Stimulated activated CD4-positive, alpha-beta T cell treated with anti-CD3 and anti-CD28 coated beads, TNF-alpha, amount 100 ng/mL, for 48 hours (primary cell): ENCODE measurements at places on chromosomes 5 and 9.

- no peak for DNase-seq
These were observed 11.7 kb upstream of the MED10 start for GRCh38 chr5:6389946-6390530.

DNA sequence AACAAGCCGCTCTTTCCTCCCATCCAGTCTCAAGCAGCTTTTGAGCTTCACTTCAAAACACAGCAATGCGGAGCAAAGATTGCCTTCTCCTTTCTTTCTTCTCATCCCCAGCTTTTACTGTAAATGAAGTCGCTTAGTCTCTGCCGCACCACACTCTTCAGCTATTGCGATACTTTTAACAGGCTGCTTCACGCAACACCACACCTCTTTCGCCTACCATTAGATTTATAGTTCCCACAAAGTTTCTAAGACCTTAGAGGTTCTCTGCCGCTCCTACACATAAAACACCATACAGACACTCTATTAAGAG is 711 bp downstream of the PGGT1B start:
- no peak for DNase-seq

GRCh38 chr9:79674052-79674777 is 102.5 kb downstream of the TLE4 start:
- DNase-seq = no peak

GRCh38 chr5:138706655-138707480 is 46.4 kb upstream of the CTNNA1 start:
- no peak for DNase-seq

- no peak for DNase-seq
These were observed 16.0 kb downstream of the TERT start for GRCh38 chr5:1278656-1279442.

GRCh38 chr5:78727786-78728761 is 79.5 kb upstream of the LHFPL2 start:
- DNase-seq = no peak

DNA sequence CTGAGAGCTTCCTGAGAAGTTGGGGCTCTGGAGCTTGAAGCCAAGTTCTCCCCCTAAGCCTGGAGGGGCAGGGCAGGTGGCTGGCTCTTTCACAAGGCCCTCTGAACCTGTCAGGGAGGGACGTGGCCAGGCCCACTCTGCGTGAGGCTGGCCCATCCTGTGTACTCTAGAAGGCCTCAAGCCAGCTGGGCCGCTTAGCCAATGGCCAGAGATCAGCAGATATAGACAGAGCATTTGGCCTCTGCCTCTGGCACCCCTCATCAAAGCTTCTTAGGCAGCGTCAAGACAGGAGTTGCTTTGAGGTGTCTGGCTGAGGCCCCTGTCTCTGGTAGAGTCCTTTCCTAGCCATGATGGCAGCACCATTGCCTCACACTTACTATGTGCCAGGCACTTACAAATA is 105.6 kb downstream of the FGF18 start:
- no peak for DNase-seq

DNA sequence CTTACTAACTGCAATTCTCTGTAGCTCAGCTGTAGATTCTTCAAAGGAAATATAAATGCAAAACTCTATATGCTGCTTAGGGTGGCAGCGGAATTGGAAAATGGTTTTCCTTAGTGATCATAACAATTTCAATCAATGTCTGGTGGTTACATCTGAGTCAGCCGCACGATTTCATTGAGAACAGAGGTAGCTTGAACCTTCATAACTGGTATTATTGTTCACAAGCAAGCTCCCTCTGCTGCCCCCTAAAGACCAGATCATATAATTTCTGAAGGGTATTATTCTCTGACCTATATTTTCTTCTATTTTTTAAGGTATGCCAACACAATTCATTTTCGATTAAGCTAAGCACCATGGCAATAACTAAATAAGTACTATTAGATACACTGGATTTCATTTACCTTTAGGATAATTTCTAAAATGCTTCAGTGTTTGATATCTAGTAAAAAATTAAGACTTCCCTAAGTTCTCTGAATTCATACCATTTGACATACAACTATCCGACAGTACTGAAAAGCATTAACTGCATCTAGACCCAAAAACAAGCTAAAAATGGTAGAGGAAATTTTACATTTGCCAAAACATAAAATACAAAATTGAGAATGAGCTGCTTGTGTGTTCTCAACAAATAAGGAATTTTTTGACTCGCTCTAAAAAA is 181.1 kb upstream of the SPEF2 start:
- DNase-seq = peak; percentile 11

DNA sequence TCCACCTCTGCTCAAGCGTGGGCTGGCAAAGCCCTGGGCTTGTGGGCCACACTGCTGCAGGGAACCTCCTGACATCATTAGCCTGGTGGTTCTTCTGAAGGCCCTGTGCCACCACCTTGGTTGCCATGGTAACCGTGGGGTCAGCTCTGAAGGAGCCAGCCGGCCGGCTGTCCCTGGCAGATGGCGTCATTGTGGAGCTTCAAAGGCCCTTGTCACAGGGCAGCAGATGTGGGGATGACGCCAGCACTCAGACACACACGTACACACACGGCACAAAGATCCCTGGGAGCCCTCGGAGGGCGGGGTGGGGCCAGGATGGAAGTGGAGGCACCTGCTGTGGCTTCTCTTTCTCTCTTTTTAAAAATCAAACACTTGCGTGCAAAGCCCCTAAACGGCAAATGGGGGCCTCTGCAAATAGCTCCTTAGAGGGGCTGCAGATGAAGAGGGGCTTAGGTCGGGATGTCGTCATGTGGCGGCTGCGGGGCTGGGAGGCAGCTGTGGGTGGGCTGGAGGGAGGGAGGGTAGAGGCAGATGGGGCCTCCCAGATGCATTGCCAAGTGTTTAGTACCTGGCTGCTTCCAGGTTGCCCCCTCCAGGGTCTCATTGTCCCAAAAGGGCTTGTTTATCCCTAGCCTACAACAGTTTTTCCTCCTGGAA is 19.5 kb upstream of the RPL26L1 start:
- DNase-seq = no peak

DNA sequence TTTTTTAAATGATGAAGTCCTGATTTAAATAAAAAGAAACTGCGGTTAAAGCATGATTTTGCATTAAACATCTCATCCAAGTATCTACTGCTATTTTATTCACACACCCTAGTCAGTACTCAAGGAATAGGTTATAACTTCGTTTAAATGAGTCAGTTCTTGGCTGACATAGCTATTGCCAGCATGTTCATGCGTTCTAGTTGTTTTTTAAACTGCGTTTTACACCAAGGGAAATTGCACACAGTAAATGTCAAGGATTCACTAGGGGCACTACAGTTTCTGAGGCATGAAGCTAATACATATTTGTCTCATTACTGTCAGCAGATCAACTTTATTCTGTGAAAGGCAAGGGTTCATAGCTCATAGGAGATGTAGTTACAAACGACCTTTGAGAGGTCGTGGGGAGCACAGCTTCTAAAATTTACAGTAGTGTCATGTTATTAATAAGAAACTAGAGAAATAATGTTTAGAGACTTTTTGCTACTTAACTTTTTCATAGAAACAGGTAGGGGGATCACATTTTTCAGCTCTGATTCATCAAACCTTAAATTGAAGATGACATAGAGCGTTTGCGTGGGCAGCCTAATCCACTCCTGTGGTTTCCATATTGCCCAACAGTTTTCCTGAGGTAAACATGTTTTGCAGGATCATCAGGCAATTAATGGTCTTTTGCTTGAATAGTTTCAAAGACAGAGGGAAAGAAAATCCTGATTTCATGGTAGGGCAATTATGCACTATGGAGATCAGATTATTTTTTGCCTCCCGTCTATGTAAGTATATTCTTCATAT is 2222.7 kb upstream of the WWC1 start:
- DNase-seq = no peak

GRCh38 chr9:112750764-112751055 is 150 bp downstream of the SNX30 start:
- no peak for DNase-seq

DNA sequence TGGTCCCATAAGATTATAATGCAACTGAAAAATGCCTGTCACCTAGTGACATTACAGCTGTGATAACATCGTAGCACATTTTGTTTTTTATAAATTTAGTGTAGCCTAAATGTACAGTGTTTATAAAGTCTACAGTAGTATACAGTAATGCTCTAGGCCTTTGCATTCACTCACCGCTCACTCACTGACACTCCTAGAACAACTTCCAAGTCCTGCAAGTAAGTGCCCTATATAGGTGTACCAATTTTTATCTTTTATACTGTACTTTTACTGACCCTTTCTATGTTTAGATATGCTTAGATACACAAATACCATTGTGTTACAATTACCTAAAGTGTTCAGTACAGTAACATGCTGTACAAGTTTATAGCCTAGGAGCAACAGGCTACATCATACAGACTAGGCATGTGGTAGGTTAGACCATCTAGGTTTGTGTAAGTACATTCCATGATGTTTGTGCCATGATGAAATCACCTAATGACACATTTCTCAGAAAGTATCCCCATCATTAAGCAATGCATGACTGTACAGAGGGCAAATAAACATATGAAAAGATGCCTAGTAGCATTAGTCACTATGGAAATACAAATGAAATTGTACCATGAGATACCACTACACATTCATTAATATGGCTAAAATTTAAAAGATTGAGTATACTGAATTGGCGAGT is 127.6 kb downstream of the TRPM6 start:
- no peak for DNase-seq

DNA sequence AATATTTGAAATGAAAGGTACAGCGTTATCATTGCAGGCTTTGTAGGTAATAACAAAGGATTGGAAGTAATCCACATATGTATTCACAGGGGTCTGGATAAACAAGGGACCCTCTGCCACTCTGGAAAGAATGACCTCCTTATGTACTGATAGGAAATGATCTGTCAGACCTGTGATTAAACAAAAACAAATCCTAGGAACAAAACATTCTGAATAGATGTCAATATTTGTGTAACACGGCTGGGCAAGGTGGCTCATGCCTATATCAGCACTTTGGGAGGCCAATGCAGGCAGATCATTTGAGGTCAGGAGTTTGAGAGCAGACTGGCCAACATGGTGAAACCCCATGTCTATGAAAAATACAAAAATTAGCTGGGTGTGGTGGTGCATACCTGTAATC is 42.3 kb downstream of the NSUN2 start:
- DNase-seq = no peak

GRCh38 chr5:143145243-143146160 is 258.0 kb downstream of the NR3C1 start:
- DNase-seq = no peak

DNA sequence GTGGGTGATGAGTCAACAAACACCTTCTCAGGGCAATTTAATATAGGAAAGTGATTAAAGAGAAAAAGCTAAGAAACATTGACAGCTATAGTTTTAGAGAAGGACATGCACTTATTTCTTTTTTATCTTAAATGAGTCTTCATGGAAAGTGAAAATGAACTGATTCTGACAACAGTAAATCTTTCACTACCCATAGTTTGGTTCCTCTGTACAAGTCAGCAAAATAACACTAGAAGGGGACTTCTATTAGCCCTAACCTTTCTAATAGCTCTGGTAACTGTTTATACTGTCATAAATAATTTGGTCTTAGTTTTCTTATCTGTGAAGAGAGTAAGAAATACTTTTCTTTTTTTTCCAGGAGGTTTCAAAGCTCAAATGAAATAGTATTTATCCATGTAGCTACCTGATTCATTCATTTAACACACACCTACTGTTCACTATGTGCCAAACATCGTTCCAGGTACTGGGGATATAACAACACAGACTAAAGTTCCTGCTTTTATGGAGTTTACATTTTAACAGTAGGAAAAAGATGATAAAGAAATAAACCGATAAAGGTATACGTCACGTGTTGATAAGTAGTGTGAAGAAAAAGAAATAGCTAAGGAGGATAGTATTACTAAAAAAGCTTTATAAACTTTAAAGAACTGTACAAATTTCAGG is 148.2 kb downstream of the PCSK1 start:
- no peak for DNase-seq

GRCh38 chr9:101480386-101480785 is 44.8 kb upstream of the ALDOB start:
- no peak for DNase-seq

DNA sequence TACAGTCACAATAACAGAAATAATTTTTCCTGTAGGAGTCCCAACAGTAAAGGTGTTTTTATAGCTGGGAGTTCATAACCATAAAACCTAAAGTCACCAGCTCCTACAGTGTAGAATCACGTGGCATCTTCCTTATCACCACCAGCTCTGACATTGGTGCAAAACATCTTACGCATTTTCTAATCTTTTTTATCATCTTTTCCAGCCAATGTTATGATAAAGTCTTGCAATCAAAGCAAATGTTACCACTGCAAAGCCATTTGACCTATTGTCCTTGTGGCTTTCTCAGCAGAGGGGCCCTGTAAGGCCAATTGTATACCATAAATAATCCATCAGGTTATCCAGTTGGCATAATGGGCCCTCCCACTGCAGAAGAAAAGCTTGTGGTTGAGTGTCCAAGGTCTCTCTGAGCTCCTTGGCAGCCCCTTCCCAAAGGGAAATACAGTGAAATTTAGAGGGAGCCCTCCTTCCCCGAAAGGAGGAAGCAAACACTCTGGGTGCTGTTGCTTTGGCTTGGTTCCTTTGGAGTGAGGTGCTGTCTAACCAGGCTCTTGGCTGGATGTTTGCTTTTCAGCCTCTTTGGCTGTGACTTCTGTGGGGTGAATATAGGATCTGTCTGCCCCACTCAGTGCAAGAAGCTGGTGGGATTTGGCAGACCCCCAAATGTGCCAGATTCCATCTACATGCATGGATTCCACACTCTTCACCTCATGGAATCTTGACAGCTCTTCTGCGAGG is 29.3 kb upstream of the CPEB4 start:
- no peak for DNase-seq

DNA sequence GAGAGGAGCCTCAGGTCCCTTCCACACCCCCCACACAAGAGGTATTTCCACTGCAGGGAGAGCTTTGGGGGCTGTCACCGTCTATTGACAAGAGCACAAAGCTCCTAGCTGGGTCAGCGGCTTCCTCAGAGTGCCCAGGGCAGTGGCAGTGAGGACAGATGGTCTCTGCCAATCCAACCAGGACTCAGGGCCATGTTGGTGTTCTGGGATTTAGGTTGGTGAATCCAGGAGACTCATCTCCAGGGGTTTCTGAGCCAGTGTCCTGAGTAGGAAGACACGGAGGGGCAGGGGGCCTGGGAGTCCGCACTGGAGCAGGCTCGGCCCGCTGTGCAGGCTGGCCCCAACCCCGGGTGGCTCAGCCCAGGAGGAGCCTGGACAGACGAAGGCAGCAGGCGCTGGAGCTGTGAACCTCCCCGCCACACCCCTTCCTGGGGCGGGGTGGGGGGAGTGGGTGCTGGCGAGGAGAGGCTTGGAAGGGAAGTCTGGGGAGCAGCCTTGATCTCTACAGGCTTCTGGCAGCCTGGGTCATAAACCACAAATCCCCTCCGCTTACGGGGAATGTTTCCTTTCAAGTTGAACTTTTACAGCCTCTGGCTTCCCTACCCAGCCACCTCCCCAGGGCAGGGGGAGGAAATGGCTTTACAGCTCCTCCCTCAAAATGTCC is 19.6 kb downstream of the CRB2 start:
- DNase-seq = no peak
